ENCODE measurements at places on chromosomes 1 and 21.

- no peak for DNase-seq
These were observed 90.9 kb downstream of the IER5 start for GRCh38 chr1:181179279-181179986.

GRCh38 chr21:27476696-27477095 lies 509.8 kb upstream of the ADAMTS5 start:
- DNase-seq, result no peak

DNA sequence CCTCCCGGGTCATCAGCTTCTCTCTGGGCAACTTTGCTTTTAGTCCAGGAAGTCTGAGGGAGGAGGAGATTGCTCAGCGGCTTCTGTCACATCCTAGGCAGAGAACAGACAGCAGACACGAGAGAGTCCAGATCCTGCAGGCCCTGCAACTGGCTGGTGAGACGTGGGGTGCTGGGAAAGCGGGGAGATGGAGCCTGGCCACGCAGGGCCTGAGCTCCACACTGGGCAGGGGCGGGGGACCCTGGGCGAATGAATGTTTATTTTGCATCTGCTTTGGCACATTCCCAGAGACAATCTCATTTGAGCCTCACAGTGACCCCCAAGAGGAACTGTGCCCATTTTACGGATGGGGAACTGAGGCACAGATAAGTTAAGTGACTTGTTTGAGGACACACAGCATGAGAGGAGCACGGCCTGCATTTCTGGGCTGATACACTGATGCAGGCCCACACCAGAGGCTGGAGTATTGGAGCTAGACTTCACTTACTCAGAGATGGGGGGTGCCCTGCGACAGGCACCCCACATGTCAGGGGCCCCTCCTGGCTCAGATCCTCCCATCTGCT lies 9.6 kb downstream of the C1orf167 start:
- DNase-seq, result no peak

- DNase-seq, result no peak
These were observed 142.2 kb downstream of the URB2 start for GRCh38 chr1:229768232-229768631.

All from forelimb muscle (tissue), 1 donor.